Occipital lobe (tissue), 3 donors: ENCODE measurements at places on chromosomes 2 and 18. TPM values are rescaled to one million over a fixed set of nuclear protein-coding genes. Genes with fewer than 3 reads are reported as not detected.

DNA sequence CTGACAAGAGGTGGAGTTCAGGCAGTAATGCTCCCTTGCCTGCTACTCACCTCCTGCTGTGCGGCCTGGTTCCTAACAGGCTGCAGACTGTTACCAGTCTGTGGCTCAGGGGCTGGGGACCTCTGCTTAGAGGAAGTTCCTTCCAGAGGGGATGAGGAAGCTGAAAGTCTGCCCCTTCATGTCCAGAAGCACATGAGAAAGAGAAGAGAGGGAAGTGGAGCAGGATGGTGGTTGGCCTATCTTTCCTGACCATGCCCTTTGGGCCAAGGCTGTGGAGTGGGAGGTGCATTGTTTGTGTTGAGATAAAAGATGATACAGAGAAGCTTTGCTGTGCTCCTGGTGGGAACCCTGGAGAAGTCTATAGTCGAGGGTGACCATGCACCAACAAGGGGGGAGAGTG lies 112.5 kb downstream of the LPIN1 start:
- DNase-seq: no peak

ASXL3 gene
- total RNA-seq: 94.5 TPM

ADD2 gene
- total RNA-seq: 435 TPM

SCN7A gene
- 1.6 TPM for total RNA-seq

LIPG gene
- total RNA-seq: 18.2 TPM

ATG16L1 gene
- total RNA-seq: 36.7 TPM
